Stimulated activated CD4-positive, alpha-beta T cell treated with anti-CD3 and anti-CD28 coated beads, Interleukin-1b, Interleukin-23, amount 100 ng/mL, for 4 hours (primary cell): ENCODE measurements at places on chromosomes 4 and X.

- DNase-seq, result no peak
Measured at GRCh38 chrX:44480591-44480990, 62.1 kb downstream of the FUNDC1 start.

DNA sequence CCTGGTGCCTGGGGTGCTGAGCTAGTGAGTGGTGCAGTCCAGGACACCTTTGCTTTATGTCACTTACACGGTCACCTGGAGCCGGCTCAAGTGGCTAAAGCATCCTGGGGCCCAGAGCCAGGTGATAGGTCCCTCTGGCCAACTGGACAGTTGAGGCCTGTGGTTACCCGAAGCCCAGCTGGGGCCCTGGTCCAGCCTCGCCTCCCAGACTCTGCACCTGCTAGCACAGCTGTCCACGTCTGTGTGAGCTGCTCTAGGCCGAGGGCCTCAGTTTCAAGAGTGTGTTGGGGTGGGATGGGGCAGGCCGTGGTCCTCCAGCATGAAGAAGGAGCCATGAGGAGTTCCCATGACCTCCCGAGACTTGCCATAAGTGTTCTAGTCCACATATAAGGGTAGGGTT lies 7.7 kb upstream of the ADD1 start:
- DNase-seq, result no peak

DNA sequence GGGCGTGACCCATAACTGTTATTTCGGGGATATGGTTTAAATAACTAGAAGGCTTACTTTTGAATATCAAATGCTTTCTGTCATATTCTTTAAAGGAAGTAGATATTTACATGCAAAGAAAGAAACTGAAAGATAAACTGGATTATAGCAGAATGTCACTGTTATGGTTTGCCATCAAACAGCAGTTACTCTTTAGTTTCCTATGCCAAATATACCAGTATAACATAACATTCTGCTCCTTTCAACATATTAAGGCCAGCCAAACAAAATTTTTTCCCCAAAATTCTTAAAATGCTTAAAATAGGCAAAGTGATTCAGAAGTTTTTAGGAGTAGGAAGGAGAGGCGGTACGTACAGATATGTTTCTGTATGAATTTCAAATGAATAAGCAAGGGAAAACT lies 27.0 kb downstream of the KDM6A start:
- DNase-seq, result no peak

- no peak for DNase-seq
Measured at GRCh38 chr4:156732634-156733033, 239.0 kb downstream of the PDGFC start.

DNA sequence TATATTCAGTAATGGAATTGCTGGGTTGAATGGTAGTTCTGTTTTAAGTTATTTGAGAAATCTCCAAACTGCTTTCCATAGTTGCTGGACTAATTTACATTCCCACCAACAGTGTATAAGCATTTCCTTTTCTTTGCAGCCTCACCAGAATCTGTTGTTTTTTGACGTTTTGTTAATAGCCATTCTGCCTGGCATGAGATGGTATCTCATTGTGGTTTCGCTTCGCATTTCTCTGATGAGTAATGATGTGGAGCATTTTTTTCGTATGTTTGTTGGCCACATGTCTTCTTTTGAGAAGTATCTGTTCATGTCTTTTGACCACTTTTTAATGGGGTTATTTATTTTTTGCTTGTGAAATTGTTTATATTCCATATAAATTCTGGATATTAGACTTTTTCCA lies 13.6 kb upstream of the MAGED4B start:
- DNase-seq, result no peak

GRCh38 chr4:119589165-119589564 lies 39.4 kb downstream of the PDE5A start:
- no peak for DNase-seq

- DNase-seq, result no peak
Measured at GRCh38 chr4:85512446-85513205, 37.7 kb downstream of the ARHGAP24 start.

- no peak for DNase-seq
Measured at GRCh38 chr4:155122382-155122781, 86.1 kb upstream of the NPY2R start.

DNA sequence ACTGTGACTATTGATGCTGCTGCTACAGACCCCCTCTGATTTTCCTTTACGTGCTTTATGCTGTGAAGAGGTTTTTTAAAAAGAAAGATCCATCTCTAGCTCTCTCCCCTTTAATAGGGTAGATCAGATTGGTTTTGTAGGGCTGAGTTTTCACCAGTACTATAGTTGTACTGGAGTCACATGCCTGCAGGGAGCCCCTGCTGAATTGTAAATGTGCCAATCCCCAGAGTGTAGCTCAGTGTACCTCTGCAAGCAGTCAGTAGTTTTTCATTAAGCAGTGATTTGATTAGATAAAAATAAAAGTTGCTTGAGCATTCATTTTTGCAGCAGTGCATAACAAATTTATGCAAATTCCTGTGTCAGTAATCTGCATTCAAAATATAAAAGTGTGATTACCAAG lies 179.2 kb downstream of the IL1RAPL2 start:
- DNase-seq, result no peak

- DNase-seq, result no peak
Measured at GRCh38 chrX:147737690-147738089, 174.0 kb upstream of the FMR1 start.

- no peak for DNase-seq
Measured at GRCh38 chrX:8364369-8365141, 100.1 kb upstream of the VCX3B start.
